ENCODE measurements at places on chromosomes 1 and 21.
A peak's percentile ranks its signal among the peaks of the same experiment; 100 is the strongest.

- peak overlapping the region; percentile 38 for H3K27ac ChIP-seq
- peaks cover 19% of the 10 kb centered on the region for H3K36me3 ChIP-seq
- H3K4me3 ChIP-seq: no peak overlapping the region
- DNase-seq: peak; percentile 67
Measured at GRCh38 chr1:25861316-25862286, 2.3 kb upstream of the AUNIP start.

GRCh38 chr1:152683846-152684245 is 2.1 kb upstream of the LCE2B start:
- DNase-seq: no peak
- H3K4me1 ChIP-seq: no peaks in the 10 kb centered on the region
- H3K27me3 ChIP-seq: no peaks in the 10 kb centered on the region
- H3K4me3 ChIP-seq: no peak overlapping the region
- no peak overlapping the region for H3K27ac ChIP-seq

DNA sequence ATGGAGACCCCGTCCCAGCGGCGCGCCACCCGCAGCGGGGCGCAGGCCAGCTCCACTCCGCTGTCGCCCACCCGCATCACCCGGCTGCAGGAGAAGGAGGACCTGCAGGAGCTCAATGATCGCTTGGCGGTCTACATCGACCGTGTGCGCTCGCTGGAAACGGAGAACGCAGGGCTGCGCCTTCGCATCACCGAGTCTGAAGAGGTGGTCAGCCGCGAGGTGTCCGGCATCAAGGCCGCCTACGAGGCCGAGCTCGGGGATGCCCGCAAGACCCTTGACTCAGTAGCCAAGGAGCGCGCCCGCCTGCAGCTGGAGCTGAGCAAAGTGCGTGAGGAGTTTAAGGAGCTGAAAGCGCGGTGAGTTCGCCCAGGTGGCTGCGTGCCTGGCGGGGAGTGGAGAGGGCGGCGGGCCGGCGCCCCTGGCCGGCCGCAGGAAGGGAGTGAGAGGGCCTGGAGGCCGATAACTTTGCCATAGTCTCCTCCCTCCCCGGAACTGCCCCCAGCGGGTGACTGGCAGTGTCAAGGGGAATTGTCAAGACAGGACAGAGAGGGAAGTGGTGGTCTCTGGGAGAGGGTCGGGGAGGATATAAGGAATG is 505 bp downstream of the LMNA start:
- peaks cover 46% of the 10 kb centered on the region for H3K4me1 ChIP-seq
- H3K27ac ChIP-seq: peak overlapping the region; percentile 91
- H3K36me3 ChIP-seq: no peaks in the 10 kb centered on the region
- no peaks in the 10 kb centered on the region for H3K27me3 ChIP-seq
- DNase-seq: peak; percentile 57
- peak overlapping the region; percentile 100 for H3K4me3 ChIP-seq

DNA sequence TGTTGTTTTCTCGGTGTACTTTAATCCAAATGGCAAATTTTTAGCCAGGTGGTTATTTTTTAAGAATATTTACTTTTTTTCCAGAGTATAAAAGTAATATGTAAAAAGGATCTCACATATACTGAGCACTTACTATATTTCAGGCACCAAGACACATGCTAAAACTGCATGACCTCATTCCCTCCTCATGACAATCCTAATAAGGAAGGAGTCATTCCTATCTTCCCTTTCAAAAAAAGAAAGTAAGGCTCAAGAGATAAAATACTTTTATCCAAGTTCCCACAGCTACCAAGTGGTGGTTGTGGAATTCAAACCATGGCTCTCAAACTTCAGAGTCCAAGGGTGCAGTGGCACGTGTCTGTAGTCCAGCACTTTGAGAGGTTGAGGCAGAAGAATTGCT is 19.4 kb downstream of the ATP2B4 start:
- no peak for DNase-seq
- no peaks in the 10 kb centered on the region for H3K36me3 ChIP-seq
- peak overlapping the region; percentile 80 for H3K27ac ChIP-seq

DNA sequence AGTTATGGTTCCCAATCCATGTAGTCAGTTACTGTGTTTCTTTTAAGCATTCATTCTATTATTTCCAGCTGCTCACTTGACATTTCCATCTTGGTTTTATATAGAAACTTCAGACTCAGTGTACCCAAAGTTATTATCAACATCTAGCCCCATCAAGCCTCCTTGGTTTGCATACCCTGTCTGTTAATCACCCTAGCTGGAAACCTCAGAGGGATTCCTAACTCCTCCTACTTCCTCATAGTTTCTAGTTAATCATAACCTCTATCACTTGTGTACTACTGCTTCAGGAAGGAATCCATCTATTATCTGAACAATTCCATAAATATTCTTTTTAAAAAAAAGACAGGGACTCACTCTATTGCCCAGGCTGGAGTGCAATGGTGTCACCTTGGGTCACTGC is 293.3 kb downstream of the SDCCAG8 start:
- no peaks in the 10 kb centered on the region for H3K27me3 ChIP-seq
- H3K36me3 ChIP-seq: peaks cover 3% of the 10 kb centered on the region
- no peak overlapping the region for H3K4me3 ChIP-seq
- no peak for DNase-seq
- H3K27ac ChIP-seq: no peak overlapping the region
- H3K4me1 ChIP-seq: no peaks in the 10 kb centered on the region

DNA sequence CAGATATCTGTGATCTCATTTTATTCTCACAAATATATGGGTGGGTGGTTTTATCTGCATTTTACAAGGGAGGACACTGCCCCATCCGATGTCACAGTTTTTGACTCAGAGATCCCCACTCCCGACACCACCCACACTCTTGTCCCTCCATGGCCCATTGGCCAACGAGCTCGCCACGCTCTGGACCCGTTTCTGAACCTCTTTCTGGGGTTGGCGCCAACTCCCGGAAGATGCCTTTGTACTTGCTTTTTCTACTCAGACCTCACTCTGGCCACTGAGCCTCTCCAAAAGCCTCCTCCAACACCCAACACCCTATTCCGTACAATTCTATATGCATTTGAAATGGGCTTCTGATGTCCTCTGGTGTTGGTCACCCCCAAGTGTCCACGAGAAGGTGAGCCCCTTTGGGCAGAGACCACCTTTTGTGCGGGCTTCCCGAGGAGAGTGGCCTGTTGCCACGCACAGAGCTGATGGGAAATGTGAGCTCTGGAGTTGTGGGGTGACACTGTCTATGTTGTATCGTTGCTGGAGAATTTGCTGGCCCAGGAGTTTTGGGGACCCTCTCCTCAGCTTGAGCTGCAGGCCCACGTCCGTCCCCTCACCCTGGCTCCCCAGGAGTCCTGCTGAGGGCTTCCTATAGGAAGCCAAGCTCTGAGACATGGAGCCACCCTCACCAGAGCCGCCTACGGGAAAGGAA is 366.9 kb upstream of the VAMP3 start:
- H3K4me3 ChIP-seq: no peak overlapping the region
- H3K27ac ChIP-seq: no peak overlapping the region
- no peaks in the 10 kb centered on the region for H3K4me1 ChIP-seq
- no peaks in the 10 kb centered on the region for H3K27me3 ChIP-seq
- H3K36me3 ChIP-seq: no peaks in the 10 kb centered on the region

GRCh38 chr1:246703581-246703980 is 20.6 kb upstream of the SCCPDH start:
- peak; percentile 46 for DNase-seq
- H3K36me3 ChIP-seq: no peaks in the 10 kb centered on the region
- peaks cover 11% of the 10 kb centered on the region for H3K4me1 ChIP-seq
- H3K27me3 ChIP-seq: no peaks in the 10 kb centered on the region
- H3K27ac ChIP-seq: no peak overlapping the region
- H3K4me3 ChIP-seq: no peak overlapping the region

DNA sequence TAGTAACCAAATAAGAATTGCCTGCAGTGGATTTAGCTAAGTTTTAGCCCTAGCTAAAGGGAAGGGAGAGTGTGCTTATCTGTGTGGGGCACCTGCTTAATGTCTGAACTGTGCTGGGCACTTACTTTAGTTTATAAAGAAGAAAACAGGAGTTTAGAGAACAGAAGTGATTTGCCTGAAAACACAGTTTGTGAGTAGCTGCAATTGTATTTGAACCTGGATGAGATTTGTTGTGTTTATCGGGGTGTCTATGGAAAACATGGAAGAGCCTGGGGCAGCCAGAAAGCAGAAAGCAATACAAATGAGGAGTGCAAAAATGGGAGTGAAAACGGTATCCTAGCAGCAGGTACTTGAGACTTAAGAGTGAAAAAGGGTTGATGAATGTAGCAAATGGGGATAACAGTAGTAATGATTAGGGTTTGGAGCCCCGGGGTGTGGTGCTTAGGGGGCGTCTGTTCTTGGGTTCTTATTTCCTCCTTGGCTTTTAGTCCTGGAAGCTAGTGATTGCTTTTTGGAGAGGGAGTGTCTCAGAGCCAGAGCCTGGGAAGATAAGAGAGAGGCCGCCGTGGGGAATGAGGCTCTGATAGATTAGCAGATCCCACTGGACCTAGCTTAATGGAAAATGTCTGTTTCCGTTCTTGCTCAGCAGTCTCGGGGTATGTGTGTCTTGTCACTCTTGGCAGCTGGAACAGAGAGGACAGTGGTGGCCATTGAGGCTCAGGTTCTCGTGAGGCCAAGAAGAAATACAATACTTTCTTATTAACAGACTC is 5.6 kb downstream of the PRCC start:
- H3K4me3 ChIP-seq: no peak overlapping the region
- DNase-seq: peak; percentile 69
- H3K27me3 ChIP-seq: no peaks in the 10 kb centered on the region
- peak overlapping the region; percentile 4 for H3K27ac ChIP-seq

GRCh38 chr1:78676347-78676982 is 26.8 kb downstream of the IFI44 start:
- H3K4me3 ChIP-seq: no peak overlapping the region
- H3K27ac ChIP-seq: no peak overlapping the region
- no peaks in the 10 kb centered on the region for H3K27me3 ChIP-seq
- no peaks in the 10 kb centered on the region for H3K4me1 ChIP-seq

DNA sequence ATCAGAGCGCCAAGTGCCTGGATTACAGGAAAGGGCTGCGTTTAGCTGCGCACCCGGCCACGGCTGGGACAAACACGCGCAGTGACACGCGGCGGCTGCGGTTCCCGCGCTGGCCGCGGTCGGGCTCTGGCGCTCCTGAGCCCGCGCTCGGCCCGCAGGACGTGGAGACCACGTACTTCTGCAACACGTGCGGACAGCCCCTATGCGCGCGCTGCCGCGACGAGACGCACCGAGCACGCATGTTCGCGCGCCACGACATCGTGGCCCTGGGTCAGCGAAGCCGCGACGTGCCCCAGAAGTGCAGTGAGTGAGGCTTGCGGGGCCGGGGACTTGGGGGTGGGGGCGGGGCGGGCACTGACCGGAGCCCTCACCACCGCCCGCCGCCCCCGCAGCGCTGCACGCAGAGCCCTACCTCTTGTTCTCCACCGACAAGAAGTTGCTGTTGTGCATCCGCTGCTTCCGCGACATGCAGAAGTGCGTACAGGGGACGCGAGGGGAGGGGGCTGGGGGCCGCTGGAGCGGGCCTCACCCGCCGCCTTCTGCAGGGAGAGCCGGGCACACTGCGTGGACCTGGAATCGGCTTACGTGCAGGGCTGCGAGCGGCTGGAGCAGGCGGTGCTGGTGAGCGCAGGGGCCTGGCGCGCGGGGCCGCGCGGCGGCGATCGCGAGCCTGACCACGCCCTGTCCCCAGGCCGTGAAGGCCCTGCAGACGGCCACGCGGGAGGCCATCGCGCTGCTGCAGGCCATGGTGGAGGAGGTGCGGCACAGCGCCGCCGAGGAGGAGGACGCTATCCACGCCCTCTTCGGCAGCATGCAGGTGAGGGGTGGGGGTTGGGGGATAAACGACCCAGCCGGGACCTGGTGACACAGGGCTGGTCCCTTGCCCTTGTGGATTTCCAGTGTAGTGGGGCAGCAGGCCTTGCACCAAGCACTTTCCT is 3.1 kb downstream of the RNF207 start:
- peak overlapping the region; percentile 8 for H3K27ac ChIP-seq
- H3K4me3 ChIP-seq: peak overlapping the region; percentile 48
- DNase-seq: peak; percentile 55

DNA sequence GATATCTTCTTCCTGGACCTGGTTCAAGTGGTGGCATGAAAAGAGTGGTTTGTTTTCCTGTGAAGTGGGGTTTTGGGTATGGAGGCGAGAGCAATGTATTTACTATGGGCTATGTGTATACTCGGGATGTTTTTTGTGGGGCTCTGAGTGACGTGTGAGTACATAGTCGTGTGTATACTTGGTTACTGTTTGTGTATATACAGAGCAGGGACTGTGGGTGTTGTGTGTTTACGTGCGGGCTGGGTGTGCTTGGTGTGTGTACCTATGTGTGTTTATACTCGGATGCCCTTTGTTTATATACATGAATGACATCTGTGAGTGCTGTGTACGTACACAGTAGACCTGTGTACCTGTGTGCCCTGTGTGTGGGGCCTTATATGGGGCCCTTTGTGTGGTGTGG is 50.0 kb downstream of the YARS1 start:
- H3K27me3 ChIP-seq: no peaks in the 10 kb centered on the region
- no peak overlapping the region for H3K4me3 ChIP-seq
- H3K36me3 ChIP-seq: peaks cover 13% of the 10 kb centered on the region
- peaks cover 63% of the 10 kb centered on the region for H3K4me1 ChIP-seq
- peak overlapping the region; percentile 92 for H3K27ac ChIP-seq

- no peak overlapping the region for H3K4me3 ChIP-seq
- H3K4me1 ChIP-seq: no peaks in the 10 kb centered on the region
- no peaks in the 10 kb centered on the region for H3K27me3 ChIP-seq
- no peak overlapping the region for H3K27ac ChIP-seq
Measured at GRCh38 chr1:209513226-209513625, 70.3 kb upstream of the CAMK1G start.

GRCh38 chr1:237838904-237839534 is 51.7 kb downstream of the ZP4 start:
- H3K4me1 ChIP-seq: no peaks in the 10 kb centered on the region
- no peaks in the 10 kb centered on the region for H3K36me3 ChIP-seq
- no peaks in the 10 kb centered on the region for H3K27me3 ChIP-seq
- H3K4me3 ChIP-seq: no peak overlapping the region
- no peak for DNase-seq

DNA sequence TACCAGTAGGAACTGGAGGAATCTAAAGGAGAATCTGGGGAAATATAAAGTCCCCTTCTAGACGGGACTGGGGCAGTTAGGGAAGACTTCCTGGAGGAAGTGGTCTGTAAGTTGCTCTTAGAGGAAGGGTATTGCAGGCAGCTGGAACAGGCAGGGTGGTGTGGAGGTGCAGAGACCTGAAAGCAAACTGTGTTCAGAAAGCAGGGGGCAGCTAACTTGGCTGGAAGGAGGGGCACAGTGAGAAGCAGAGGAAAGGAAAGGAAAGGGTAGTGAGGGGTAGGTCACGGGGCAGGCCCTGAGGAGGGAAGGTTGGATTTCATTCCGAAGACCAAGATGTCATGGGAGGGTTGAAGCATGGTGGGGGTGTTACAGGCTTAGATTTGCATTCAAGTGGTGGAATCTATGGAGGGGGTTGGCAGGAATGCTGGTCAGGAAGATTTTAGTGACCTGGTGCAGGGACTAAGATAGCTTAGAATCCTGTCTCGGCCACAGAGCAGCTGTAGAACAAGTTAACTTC is 240.7 kb downstream of the FOXD2 start:
- no peak for DNase-seq
- H3K4me1 ChIP-seq: no peaks in the 10 kb centered on the region
- no peaks in the 10 kb centered on the region for H3K36me3 ChIP-seq
- H3K4me3 ChIP-seq: no peak overlapping the region

Measured in stomach (tissue), 19 donors.